ENCODE measurements at places on chromosomes 7 and 10.

DNA sequence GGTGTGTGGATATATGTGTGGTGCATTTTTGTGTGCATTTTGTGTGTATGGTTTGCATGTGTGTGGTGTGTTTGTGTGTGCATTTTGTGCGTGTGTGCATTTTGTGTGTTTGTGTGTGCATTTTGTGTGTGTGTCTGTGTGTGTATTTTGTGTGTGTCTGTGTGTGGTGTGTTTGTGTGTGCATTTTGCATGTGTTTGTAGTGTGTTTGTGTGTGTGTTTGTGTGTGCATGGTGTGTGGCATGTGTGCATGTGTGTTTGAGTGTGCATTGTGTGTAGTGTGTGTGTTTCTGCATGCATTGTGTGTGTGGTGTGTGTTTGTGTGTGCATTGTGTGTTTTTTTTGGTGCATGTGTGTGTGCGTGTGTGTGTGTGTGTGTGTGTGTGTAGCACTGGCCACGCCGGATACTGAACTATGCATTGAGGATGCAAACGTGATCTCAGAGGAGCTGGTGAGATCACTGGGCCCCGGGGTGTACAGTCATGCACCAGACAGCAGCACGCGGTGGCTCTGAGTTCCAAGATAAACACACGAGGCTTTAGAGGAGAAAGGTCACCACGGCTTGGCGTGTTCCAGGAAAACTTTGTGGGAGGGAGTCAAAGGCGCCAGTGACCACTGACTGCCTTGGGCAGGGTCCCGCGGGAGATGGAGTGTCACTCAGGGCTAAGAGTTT, 106.6 kb upstream of the SHH start:
- no peak for DNase-seq

- DNase-seq, result no peak
These were observed 241.0 kb downstream of the FRMD4A start for GRCh38 chr10:14089556-14090292.

DNA sequence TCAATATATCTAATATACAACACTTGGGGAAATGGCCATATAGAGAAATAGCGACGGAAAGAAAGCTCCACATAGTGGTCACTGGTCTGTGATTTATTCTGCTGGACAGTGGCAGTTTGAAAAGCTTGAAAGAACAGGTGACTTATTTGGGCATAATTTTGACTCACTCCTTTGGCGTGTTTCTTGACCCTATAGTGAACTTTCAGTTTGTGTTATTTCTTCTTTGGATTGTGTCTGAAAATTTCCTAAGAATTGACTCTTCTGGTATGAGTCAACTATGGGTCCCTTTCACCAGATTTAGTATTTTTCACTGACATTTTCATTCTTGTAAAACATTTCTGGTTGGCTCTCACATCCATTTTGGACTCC, 25.8 kb upstream of the IMMP2L start:
- no peak for DNase-seq

DNA sequence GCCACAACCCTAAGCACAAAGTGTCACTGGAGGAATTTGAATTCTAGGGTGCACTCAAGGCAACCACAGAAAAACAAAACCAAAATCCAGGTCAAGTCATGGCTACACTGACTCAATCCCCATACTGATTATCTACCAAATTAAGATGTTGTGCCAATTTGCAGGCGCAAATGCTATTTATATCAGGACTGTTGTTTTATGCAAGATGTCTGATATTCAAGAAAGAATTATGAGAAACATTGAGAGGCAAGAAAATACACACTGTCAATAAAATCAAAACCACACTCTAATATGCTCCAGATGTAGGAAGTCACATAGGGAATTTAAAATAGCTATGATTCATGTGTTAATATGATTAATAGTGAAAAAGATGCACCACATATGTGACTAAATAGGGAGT, 141.3 kb upstream of the MINDY3 start:
- DNase-seq, result no peak

GRCh38 chr10:48655411-48656240, 29.0 kb upstream of the WDFY4 start:
- peak; percentile 43 for DNase-seq

- DNase-seq, result no peak
These were observed 38.9 kb downstream of the DNAJB12 start for GRCh38 chr10:72315611-72316385.
